NCI-H2171 (cell line): ENCODE measurements at places on chromosomes 3 and 15.
A peak's percentile ranks its signal among the peaks of the same experiment; 100 is the strongest.

GRCh38 chr3:61645148-61645547 is 83.8 kb downstream of the PTPRG start:
- no peak for DNase-seq

- DNase-seq = no peak
Measured at GRCh38 chr3:15601399-15602145, at the start of the genes BTD and HACL1. Gene BTD (plus strand): TSS chr3:15601745. CDS start chr3:15635440, 33,695 bp downstream. Gene HACL1 (minus strand): TSS chr3:15601569. CDS start chr3:15601463, 106 bp downstream.

- DNase-seq = no peak
Measured at GRCh38 chr15:83063551-83063950, 3.5 kb downstream of the BTBD1 start.

- no peak for DNase-seq
Measured at GRCh38 chr3:57917601-57918000, 90.6 kb upstream of the FLNB start.

- no peak for DNase-seq
Measured at GRCh38 chr3:133574260-133574881, 885 bp downstream of the CDV3 start.

GRCh38 chr3:160139291-160139690 is 85.9 kb upstream of the C3orf80 start:
- no peak for DNase-seq

- no peak for DNase-seq
Measured at GRCh38 chr3:65190111-65190510, 502.3 kb upstream of the ADAMTS9 start.

DNA sequence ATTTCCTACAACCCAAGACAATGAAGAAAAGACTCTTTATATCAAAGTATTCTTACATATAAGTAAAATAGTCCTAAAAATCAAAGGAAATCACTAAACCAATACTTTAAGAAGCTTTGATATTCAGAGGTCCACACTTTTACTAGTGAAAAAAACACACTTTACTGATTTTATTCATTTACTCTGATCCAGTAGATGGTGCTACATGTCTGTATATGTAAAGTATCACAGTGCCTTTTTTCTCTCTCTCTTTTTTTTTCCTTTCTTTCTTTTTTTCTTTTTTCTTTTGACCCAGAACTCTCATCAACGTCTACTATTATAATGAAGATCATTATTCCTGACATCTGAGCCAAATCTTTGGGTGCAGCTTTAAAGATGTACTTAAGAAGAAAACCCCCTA is 10.8 kb upstream of the CCDC39 start:
- DNase-seq = no peak

- no peak for DNase-seq
Measured at GRCh38 chr3:111385971-111386495, 156.0 kb upstream of the CD96 start.

GRCh38 chr3:62815981-62816380 is 59.2 kb downstream of the CADPS start:
- DNase-seq = no peak

- DNase-seq = no peak
Measured at GRCh38 chr3:9147215-9147895, 102.1 kb downstream of the SRGAP3 start.

DNA sequence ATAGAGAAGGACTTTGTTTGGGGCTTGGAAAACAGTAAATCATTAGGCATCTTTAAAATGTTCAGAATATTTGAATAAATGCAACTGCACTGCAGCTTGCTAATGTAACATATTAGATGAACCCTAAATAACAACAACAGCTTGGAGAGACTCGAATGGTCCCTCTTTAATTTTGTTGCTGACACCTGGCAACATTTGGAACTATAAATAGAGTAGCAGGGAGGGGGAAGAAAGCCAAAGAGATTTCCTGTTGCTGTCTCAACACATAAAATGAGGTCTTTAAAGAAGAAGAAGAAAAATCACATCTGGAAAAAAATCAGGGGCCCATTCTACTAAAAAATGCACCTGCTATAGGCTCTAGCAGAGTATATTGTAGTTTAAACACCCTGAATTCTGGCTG is 49.9 kb upstream of the DPPA4 start:
- no peak for DNase-seq

GRCh38 chr3:140577911-140578310 is 100.0 kb upstream of the TRIM42 start:
- no peak for DNase-seq

DNA sequence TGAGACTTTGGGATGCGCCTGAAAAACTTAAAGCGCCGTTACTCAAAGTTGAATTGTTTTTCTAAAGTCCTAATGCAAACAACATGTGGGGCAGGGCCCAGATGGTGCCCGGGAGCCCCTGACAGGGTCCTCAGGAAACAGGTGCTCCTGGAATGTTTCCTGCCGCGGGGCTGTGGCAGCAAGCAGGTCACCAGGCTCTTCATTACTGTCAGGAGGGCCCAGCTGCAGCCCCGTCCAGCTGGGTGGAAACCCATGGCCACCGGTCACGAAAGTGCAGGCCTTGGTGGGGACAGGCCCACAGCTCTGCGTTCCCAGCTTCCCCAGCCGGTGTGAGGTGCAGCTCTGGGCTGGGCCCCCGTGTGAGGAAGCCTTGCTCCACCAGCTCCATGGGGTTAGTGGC is 63.9 kb upstream of the GATA2 start:
- DNase-seq = no peak

DNA sequence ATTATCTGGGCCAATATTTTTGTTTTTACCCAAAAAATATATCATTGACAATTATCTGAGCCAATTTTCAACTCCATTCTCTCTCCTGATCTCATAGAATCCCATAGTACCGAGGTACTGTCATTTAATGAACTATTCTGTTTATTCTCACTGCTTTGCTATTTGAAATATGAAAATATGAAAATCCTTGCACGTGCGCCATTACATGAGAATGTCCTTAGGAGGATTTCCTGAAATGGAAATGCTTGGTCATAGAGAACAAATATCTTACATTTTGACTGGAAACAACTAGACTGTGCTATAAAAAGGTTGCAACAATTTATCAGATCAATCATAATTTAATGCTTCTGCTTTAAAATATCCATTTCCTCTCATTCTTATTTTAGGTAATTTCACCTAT is 18.3 kb downstream of the FRMD4B start:
- DNase-seq = no peak

- no peak for DNase-seq
Measured at GRCh38 chr15:36757189-36757814, 177.9 kb downstream of the CDIN1 start.

DNA sequence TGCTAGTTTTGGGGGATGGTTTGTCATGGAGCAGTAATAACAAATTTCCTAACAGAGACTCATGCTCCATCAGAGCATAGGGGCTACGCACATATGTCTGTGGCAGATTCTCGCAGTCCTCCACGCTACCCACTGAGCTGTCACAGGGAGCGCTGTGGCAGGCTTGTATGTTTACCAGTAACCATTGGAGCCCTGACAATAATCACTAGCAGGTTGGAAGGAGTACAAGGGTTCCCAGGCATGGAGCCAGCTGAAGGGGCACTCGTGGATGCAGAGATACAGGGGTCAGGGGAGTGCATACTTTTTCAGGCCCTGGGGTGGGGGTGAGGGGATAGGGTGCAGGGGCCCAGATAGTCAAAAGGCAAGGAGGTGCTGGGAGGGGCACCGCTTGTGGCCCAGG is 7.9 kb upstream of the GP9 start:
- no peak for DNase-seq

DNA sequence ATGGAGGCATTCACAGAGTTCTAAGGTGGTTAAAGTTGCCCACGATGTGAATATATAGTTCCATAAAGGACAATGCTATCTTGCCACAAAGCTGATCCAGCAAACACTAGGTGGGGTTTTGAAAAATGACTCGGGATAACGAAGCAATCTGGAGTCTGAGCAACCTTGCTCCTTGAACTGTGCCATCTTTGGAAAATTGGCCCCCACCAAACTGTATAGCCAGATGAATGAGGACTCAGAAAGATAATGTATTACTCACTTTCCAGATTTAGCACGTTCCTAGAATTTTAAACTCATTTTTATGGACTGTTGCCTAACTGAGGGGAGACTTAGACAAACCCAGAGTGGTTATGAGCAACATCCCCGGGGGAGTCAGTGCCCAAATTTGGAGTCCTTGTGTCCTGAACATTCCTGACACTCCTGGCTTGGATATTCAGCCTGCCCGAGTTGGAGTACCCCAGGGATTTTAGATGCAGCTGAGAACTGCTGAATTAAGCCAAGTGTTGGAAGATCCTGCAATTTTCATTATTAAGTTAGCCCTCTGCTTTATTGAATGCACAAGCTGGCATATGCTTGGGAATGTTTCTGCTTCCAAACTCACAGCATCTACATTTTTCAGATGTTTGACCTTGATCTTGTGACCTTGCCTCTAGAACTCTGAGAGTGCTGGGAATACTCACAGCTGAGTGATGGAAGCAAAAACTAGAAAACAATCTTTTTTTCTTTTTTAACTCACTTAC is 8.8 kb upstream of the MAGI1 start:
- DNase-seq = no peak

GRCh38 chr3:58858126-58858525 is 191.6 kb upstream of the FAM3D start:
- DNase-seq = peak; percentile 1

DNA sequence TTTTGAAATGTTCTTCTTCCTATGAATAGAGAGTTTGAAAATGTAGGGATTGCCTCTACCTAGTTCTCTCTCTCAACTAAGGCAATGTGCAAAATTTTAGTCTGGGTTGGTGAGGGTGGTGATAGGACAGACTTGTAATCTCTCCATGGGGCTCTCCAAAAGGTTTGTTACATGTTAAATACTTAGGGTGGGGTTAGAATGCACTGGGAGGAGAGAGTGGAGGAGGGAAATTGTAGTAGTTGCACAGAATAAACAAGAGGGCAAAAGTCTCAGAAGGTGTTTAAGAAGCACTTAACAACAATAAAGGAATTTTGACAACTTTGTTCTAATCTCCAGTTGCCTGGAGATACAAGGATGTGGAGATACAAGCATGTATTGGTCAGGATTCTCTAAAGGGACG is 230.4 kb downstream of the NECTIN3 start:
- no peak for DNase-seq

DNA sequence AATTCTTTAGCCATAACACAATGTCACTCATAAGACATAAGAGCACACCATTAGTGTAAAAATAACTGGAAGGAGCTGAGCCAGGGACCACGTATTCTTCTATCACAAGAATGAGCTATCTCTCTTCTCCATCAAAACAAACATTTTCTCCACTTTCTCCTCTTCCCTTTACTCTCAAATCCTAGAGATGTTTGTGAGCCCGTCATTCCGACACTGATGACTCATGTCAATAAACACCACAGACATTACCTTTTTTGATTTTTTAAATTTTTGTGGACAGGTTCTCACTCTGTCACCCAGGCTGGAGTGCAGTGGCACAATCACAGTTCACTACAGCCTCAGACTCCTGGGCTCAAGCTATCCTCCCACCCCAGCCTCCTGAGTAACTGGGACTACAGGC is 86.6 kb downstream of the MEX3B start:
- DNase-seq = no peak

DNA sequence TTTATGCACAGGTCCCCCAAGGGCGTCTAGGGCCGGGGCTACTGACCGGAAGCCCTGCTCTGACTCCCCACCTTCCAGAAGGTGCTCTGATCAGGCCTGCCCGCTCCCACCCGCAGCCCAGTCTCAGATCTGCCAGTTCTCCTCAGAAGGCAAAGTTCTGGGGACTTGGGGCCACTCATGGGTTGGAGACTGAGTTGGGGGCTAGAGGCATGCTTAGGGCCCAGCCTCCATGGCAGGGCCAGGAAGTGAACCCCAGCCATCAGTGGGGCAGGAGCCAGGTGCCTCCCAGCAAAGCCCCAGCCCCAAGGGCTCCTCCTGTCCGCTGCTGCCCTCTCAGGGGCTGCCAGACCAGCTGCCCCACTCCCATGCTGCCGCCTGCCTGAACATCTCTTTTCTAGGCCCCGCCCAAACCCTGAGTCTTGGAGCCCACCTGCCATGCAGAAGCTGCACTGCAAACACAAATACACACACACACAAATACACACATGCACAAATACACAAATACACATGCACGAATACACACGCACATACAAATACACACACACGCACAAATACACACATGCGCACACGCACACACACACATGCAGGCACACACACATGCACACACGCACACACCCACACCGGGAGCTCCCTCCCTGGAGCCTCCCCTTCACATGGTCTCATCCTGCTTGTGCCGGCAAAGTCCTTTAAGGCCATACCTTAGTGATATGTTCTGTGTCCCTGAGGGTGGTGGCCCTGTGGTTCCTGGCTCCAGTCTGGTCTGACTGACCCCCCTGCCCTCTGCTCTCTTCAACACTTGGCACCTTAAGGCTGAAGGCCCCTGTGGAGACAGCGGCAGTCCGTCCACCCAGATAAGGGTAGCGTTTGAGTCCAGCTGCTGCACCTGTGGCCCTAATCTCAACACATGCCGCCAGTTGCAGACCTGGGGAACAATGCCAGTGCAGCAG is 59.2 kb upstream of the KLF13 start:
- DNase-seq = no peak

- no peak for DNase-seq
Measured at GRCh38 chr15:70955151-70955550, 62.5 kb downstream of the LRRC49 start.

DNA sequence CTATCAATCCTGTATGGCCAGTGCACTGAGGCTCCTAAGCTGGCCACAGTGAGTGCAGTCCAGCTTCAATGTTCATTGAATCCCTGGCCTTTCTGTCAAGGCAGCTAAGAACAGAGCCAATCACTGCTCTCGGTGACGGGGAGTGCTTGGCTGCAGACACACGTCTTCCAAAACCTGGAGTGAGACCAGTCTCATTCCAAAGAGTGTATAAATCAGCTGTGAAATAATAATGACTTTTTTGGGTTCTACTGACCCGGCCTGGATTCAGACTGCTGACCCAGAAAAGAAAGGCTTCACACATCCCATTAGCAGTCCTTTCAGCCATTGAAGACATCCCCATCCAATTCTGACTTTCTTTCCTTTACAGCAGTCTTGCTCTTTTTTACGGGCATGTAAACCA is 665.5 kb downstream of the GBE1 start:
- DNase-seq = no peak

GRCh38 chr15:95864467-95864886 is 466.0 kb upstream of the NR2F2 start:
- no peak for DNase-seq

DNA sequence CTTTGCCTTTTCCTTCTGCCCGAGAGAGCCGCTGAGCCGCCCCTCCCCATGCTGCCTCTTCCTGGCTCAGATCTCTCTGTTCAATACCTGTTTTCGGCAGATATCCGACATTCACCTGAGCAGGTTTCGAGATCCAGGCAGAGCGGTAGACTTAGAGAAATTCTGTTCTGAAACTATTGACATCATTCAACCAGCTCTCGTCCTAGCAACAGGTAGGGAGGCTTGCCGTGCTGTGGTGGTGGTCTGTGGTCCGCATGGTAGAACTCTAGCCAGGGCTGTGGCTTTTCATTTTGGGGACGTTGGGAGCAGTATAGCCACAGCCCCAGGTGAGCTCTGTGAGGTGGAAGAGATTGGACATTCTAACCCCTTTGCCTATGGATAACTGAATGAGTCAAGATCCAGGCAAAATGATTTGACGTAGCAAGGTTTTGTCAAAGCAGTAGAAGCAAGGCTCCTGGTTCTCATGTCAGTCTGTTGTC is 810 bp downstream of the TMEM62 start:
- DNase-seq = no peak
